ENCODE measurements at places on chromosomes 11 and 22.
A peak's percentile ranks its signal among the peaks of the same experiment; 100 is the strongest.

DNA sequence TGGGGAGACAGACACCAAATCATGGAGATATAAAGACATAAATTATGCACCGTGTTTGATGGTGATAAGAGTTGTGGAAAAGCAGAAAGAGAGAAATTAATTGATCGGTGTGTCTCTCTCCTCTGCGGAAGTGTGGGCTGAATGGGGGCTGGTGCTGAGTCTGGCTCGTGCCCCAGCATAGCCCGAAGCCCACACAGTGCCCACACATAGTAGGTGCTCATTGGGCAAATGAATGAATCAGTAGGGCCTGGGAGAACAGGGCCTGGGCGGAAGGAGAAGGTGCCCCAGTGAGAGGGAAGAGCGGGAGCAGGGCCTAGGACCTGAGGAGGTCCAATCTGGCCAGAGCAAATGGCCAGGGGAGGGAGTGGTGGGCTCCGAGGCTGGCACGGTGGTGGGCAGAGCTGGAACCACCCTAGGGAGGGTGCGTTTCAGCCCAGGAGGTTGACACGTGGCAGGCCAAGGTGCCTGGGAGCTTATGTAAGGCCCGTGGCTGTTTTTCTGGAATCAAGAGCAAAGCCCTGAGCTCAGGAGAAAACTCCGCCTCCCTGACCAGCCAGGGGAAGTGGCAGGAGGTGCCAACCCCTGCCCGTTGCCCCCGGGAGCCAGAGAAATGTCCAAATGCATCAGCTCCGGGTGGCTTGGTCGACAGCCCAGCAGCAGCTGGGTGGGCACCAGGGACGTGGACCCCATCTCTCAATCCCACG is 2.1 kb upstream of the CACNA1I start:
- no peak for DNase-seq

GRCh38 chr11:6695377-6695776 is 12.2 kb upstream of the MRPL17 start:
- no peak for DNase-seq

DNA sequence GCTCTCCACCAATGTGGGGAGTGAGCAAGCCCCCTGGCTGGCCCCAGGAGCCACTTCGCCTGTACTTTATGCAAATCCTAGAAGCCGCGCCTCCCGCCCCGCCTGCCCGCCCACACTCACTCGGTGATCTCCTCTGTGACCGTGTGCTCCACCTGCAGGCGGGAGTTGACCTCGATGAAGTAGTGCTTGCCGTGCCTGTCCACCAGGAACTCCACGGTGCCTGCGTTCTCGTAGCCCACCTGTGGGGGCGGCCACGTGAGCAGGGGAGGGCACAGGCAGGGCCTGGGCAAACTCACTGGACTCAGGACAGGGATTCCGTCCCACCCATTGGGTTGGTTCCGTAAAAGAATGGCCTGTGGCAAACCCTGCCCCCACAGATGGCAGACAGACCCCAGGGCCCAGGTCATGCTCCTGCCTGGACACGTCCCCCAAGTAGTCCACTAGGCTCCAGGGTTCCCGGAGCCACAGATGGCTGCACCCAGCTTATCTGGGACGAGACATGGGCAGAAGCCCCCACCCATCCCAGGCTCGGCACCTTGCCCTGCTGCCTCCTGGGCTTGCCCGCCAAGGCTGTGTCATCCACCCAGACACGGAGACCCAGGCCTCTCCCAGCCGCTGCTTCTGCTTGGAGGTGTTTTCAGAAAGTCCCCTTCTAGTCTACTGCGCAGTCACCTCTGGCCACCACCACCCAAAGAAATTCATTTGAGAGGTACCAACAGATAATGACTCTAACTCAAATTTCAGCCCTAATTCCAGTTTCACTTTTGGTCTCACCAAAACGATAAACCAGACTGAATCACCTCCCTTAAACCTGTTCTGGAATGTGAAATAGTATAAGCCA is 12.1 kb downstream of the LRFN4 start:
- peak; percentile 79 for DNase-seq

DNA sequence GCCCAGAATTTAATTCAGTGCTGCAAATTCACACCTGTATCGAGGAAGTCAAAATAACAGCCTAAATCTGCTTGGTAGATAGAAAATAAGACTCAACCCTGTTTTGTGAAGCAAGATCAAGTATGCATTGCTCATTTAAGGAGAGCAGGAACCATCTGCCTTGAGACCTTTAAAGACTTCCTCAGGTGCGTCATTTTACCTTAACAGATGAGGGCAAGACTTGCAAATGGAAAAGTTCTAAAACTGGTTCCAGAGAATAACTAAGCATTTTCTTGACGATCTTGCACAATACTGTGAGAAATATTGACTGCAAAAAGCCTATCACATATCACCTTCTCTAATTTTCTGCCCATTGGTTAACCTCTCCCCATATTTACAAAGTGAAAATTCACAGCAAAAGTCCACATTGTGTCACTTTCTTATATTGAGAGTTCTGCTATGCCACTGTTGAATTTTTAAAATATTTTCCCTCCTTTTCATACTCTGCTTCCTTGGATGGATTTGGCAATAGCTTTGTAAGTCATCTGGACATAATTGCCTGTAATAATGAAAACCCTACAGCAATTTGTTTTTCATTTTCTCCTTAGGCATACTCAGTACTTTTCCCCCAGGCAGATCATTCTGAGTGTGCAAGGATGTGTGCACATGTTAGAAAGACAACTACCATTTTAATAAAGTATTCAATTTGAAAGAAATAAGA is 234.2 kb downstream of the AASDHPPT start:
- no peak for DNase-seq

GRCh38 chr11:86696451-86696850 is 24.0 kb upstream of the ME3 start:
- no peak for DNase-seq

GRCh38 chr11:65355776-65356393 is 1.3 kb downstream of the TIGD3 start:
- no peak for DNase-seq

DNA sequence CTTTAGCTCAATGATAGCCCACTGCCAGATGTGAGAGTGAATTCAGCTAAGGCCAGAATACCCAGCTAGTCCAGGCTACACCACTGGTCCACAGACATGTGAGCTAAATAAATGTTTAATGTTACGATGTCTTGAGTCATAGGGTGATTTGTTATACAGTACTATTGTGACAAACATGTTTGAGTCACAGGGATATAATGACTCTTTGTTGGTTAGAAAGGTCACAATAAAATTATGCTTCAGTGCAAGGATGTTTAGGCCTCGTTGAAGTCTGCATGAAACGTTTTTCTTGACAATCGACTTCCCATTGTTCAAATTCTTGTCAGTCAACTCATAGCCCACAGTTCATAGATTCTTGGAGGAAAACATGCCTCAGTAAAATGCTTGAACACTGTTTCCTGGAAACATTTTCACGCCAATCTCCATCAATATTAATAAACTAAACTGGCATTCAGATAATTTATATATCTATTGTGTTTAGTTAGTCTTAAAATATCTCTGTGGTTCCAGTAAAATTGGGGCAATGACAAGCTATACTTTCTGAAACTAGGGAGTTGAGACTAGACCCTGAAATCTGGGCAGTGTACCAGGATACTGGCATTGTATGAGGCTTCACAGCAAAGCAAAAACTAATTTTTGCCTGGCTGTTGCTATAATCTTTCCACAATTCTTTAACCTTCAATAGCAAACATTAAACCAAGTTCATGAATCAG is 650.8 kb upstream of the KIRREL3 start:
- no peak for DNase-seq

DNA sequence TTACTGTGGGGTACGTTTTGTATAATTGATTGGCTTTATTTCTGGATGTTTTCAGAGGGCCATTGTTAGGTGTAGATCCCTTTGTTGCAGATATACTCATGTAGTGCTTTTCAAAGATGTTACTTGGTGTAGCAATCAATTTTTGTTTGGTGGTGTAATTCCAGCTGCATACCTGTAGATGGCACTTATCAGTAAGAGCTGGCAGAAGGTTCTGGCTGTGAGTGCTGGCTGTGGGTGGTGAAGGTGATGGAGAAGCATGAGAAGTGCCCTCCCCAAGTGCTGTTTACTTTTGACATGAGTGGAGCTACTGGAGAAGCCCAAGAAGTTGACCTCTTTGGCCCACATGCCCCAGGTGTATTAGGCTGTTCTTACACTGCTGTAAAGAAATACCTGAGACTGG is 1074.9 kb downstream of the FAM181B start:
- peak; percentile 4 for DNase-seq

DNA sequence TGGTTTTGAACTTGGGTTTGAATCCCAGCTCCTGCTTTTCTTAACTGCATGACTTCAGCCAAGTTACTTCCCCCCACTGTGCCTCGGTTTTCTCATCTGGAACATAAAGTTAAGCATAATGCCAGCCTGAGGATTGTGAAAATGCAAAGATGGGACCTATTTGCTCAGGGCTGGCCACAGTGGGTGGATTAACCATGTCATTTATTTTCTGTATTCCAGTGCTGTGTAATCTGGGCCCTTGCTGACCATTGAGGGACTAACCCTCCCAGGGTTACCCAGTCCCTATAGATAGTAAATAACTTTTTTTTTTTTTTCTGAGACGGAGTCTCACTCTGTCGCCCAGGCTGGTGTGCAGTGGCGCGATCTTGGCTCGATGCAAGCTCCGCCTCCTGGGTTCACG is 1.5 kb upstream of the VPREB3 start:
- DNase-seq: no peak

DNA sequence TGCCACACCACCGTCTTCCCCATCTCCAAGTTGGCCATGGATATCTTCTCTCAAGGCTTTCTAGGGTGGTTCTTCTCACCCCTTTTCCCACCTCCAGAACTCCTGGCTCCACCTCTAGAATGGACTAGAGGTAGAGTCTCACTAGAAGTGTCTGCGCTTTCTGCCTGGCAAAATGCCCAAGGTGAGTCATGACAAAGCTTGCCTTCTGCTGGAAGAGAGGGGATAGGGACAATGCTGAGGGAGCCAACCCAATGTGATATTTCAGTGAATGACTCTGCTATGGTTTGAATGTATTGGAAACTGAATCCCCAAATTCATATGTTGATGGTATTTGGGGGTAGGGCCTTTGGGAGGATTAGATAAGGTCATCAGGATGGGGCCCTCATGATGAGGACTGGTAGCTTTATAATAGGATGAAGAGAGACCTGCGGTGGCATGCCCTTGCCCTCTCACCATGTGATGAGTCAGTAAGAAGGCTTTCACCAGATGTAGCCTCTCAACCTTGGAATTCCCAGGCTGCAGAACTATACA is 4.1 kb upstream of the CD82 start:
- no peak for DNase-seq

DNA sequence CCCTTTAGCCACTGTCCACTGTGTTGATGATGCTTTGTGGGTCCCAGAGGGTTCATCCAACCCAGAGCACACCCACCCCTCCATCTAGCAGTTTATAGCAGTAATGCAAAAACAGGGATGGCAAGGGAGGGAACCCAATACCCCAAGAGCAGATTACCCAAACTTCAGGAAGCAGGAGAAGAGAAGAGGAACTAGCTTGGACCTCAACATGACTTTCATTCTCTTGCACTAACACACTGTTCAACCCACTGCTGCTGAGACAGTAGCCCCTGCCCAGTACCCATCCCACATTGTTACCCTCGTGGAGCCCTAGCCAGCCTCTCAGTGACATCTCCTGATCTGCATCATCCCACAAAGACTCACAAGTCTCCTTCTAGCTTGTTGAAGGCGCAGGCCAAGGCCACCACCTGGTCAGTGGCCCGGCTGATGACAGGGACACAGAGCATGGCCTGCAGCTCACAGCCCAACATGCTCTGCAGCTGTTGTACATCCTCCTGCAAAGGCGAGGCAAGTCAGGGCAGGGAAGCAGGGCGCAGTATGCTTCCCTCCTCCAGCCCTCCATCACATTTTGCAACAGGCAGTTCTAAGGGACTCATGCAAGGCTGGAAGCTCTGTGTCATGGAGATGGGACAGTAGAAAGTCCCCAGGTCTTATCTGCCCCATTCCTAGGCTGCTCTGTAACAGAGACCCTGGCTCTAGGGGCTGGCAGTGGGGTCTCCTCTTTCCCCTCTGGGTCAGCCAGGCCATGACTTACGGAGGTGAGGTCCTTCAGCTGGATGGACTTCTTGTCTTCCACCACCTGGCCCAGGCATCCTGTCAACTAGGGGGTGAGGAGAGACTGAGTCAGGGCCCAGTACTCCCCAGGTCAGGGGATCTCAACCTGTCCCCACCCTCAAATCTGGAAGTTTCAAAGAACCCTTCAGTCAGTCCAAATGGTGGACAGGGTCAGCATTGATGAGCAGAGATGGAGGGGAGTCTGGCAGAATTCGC is 85.5 kb downstream of the PDE2A start:
- no peak for DNase-seq

GRCh38 chr11:98107736-98108135 is 913.0 kb upstream of the CNTN5 start:
- DNase-seq: no peak

- no peak for DNase-seq
Observed at GRCh38 chr11:2314525-2315394, 12.9 kb downstream of the TSPAN32 start.

DNA sequence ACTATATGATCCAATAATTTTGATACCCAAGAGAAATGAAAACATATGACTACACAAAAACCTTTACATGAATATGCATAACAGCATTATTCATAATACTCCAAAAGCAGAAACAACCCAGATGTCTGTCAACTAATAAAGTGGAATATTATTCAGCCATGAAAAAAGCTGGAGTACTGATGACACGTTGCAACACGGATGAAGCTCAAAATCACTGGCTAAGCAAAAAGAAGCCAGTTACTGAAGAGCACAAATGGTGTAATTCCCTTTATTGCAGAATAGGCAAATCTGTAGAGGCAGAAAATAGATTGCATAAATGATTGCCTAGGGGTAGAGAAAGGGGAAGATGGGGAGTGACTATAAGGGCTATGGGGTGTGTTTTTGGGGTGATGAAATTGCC is 117.6 kb upstream of the FGF3 start:
- DNase-seq: no peak

- DNase-seq: no peak
Observed at GRCh38 chr11:46120346-46121300, 631 bp downstream of the PHF21A start.

DNA sequence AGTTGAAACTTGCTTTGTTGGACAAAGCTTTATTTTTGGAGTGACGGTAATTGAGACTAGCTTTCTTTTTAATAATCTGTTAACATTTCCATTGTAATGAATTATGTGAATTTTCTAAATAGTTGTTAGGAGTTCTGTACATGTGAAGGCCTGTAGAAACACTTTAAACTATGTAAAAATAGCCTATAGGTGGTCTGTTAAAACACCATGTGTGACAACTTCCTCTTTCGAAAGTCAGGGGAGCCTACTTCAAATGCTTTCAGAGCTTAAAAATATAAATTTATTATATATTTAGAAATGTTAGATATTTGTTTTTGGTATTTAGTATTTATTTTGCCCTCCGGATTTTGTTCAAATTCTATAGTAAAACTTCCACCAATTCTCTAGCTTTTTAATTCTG is 28.7 kb downstream of the DDIAS start:
- no peak for DNase-seq

GRCh38 chr11:124602193-124602592 is 9.0 kb upstream of the PANX3 start:
- DNase-seq: no peak

- no peak for DNase-seq
Observed at GRCh38 chr22:49999946-50000586, 12.5 kb downstream of the IL17REL start.

- DNase-seq: no peak
Observed at GRCh38 chr11:127412722-127413380, 412.3 kb upstream of the KIRREL3 start.

All from CD4-positive, alpha-beta T cell treated with Interleukin-1 beta for 1 hour (primary cell).